Mesenteric fat pad (tissue), 1 donor: ENCODE measurements at places on chromosomes 2 and 18.
A peak's percentile ranks its signal among the peaks of the same experiment; 100 is the strongest.

DNA sequence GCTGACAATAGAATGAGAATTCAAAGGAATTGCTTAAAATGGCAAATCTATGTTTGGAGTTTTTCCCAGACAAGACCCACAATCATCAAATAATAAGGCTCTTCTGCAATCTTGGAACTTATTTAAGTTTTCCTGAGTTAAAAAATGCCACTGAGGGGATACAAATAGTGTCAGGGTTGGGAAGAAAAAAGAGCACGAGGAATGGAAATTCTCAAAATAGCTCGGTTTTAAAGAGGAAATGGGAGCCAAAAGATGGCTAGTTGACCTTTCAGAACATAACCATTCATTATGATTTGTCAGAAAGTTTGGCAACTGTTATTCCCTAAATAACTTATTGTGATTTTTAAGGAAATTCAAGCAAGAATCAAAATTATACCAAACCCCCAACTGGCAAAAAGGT, 127.7 kb downstream of the RAPGEF4 start:
- no peak for DNase-seq

- DNase-seq, result no peak
Measured at GRCh38 chr2:191691016-191691735, 13.2 kb downstream of the NABP1 start.

- DNase-seq, result peak; percentile 86
Measured at GRCh38 chr2:240959214-240959940, 39.0 kb upstream of the SNED1 start.

DNA sequence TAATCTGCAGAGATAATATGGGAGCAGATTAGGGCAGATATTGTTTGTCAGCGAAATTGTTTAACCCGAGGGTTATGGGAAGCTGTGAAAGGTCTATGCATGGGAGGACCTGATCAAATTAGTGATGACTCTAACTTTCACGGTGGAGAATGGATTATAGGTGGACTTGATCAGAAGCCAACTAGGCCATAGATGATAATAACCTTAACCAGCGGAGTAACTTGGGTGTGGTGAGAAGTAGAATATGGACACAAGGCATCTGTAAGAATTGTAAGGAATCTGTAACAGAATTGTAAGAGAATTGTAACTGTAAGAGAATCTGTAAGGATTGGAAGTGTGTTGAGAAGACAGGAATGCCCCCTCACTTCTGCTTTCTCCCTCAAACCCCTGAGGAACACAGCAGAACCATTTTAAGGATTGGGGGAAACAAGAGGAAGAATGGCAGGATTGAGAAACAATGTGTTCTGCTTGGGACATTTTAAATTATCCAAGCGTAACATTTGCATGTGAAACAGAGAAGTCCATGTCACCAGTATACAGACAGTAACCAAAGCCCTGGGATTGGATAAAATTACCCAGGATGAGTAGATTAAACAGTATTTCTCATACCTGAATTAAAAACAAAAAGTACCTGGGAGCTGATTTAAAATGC, 14.9 kb upstream of the SLC39A10 start:
- DNase-seq, result no peak

DNA sequence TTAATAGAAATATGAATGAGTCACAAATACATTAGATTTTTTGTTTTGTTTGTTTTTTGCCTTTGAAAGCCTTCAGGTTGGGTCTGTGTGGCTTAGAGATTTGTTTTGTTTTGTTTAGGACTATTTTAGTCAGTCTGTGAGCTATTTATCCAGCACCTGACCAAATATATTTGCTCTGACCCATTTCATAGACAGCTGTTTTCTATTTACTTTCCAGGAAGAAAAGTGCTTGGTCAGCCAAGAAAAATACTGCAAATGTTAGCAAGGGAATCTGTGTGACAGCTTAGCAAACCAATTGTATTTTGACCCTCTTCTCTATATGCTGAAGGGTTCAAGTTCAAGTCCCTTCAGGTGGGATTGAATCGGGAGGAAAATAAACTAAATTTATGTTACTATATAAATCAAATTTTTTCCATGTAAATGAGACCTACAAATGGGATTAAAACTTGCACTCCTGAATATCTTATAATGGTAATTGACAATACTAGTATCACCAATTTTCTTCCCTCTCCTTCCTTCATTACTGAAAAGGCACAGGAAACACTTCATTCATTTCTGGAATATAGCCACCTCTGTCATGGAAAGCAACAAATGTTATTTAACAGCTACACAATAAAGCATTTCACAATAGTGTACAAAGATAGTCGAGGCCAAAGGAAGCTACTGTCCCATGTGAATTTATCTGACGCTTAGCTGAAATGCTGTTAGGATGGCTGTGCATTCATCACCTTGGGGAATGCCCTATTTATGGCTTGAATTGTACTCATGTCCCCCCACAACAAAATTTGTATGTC, 23.1 kb upstream of the KLF7 start:
- no peak for DNase-seq

DNA sequence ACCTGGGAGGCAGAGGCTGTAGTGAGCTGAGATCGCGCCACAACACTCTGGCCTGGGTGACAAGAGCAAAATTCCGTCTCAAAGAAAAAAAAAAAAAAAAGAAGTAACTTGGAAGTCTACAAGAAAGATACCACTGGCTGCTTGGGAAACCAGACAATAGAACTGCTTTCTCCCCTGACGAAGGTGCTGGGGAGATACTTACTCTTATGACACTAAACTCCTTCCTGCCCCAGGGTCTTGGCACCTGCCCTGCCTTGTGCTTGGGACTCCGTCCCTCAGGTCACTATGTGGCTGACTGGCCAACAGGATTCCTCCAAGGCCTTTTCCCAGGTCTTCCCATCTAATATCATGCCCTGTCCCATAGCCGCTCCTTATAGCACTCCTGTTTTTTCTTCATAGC, 30.7 kb downstream of the INPP5D start:
- peak; percentile 30 for DNase-seq

DNA sequence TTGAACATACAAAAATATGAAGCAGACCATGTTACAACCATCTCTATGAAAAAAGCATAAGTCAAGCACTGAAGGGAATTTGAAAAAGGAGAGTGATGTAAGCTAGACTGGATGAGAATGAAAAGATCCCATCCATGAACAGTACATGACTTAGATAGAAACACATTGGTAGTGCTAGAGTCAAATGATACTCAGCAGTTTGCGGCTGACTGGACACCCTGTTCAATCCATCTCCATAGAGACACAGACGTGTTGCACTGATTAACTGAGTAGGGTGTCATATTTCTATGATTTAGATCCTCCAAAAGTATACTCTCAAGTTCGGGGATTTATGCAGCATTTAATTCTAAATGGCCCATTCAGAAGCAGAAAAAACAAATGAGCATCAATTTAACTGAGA, 674.3 kb upstream of the NRXN1 start:
- no peak for DNase-seq

GRCh38 chr18:22667616-22668422, 250.1 kb upstream of the CTAGE1 start:
- no peak for DNase-seq

- DNase-seq, result no peak
Measured at GRCh38 chr2:179622635-179623300, 238.6 kb downstream of the ZNF385B start.

DNA sequence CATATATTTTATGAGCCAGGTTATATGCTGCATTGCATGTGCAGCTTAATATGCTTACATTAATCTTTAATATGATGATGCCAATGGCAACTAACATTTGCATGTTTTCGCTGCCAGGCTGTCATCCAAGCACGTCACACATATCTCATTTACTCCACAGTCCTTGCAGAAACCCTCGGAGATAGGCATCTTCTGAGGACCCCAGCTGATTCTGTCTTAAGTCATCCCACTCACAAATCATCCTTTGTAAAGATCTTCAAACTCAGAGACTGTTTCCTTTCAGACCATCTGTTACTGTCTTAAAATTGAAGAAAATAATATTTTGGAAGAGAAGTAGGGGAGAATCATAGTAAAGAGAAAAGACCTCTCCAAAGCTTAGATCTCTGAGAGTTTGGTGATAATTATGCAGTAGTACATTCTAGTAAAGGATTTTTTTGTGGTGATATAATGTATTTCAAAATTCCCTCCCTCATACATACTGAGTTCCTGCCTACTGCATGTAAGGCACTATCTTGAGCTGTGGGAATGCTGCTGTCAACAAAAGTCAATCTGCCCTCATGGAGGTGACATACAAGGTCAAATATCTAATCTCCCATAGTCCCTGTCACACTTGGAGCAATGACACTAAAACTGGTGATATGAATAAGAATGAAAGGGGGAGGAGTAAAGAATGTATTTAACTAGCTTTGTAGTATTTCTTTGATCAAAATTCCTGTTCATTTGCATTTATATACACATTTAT, 11.0 kb downstream of the ITGA4 start:
- no peak for DNase-seq

DNA sequence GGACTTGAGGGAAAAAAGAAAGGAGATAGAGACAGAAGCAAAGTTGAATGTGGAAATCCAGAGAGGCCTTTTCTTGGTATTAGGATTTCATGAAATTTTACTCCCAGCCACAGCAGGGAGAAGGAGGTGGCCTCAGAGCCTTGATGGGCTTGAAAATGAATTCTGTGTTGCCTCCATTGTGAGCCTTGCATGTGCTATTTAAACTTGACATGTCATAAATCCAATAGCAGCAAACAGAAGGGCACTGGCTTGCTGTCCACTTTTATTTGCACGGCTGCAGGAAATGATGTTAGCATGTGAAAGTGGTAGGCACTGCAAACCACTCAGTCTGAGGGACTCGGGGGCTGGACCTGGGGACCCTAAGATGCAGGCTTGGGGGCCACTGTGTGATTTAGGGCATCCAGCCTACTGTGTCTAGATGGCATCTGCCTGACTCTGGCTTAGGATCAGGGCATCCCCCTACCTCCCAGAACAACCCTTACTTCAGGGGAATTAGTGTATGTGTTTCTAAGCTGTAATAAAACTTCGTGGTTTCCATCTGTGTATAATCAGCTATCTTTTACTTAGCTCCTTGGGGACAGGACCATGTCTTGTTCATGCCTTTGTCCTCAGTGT, 139.1 kb upstream of the SKOR2 start:
- peak; percentile 11 for DNase-seq

DNA sequence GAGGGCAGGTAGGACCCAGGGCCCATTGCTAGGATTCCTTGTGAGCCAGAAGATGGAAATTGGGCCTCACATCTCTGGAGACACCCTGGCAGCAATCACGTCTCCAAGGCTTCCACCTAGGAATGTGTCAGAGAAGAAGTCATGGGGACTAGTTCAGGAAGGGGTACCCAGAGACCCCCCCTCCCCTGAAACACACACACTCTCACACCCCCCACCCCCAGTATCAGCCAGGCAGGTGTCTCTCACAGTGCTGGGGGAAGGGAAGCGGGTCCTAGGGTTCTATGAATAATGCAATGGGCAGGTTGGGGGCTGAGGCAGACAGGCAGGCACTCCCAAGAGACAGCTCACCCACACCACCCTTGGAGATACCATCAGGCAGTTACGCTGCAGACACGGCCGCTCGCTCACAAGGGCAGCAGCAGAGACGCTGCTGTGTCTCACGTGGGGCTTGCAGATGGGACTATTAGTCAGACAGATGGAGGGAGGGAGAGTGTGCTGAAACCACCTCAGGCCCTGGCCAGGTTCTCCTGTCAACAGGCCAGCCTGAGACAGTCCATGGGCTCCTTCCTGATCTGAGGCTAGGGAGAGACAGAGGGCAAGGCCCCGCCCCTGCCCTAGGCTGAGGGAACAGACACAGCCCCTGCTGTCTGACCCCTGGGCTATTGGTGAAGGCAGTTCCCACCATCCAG, 134.6 kb downstream of the CYP26B1 start:
- peak; percentile 67 for DNase-seq

GRCh38 chr2:141021109-141021508, 1109.7 kb downstream of the LRP1B start:
- no peak for DNase-seq

DNA sequence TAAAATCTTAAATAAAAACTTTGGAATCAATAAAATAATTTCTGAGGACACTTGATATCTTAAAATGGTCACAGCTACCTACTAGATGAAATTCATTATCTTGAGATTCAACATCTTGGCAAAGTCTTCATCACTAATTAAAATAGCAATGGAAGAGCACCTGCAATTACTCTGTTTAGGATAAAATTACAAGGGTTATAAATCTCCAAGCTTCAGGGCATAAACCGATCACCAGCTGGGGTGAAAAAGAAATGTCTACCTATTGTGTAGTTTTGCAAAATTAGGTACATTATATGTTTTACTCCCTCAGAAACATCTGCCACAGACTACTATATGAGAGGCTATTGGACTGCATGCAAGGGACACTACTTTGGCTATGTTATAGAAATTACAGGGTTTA, 327.1 kb downstream of the CCDC178 start:
- DNase-seq, result no peak

DNA sequence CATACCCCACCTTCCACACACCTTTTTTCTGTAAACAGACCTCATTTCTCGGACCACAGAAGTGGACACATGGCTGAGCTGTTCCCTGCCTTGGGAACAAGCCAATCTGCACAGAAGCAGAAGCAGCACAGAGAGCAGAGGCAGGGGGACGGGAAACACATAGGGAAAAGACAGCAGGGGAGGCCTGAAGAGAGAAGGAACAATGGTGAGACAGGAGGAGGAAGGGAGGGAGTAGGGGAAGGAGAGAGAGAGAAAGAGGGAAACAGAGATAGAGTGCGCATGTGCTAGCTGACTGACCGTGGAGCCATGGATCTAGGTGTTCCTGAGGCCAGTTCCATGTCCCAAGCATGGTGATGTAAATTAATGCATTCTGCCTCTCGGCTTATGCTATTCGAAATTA, 119.7 kb downstream of the NOL10 start:
- peak; percentile 47 for DNase-seq
